ENCODE measurements at places on chromosomes 6 and 20.

DNA sequence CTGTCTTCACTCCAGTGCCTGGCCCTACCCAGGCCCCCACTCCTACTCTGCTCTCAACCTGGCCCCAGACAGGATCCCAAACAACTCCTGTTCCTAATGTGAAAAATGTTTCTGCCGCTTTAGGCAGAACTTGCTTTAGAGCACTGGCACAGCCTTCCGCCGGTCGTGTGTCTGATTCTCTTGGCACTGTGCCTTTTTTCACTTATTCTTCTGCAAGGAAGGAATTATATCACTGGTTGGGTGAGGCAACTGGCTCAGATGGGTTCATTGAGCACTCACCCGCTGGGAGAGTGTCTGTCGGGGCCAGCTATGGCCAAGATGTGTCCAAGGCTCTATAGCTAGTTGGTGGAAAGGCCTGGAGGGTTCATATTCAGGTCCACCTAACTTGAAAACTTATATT is 33.6 kb upstream of the HLA-A start:
- DNase-seq, result no peak

DNA sequence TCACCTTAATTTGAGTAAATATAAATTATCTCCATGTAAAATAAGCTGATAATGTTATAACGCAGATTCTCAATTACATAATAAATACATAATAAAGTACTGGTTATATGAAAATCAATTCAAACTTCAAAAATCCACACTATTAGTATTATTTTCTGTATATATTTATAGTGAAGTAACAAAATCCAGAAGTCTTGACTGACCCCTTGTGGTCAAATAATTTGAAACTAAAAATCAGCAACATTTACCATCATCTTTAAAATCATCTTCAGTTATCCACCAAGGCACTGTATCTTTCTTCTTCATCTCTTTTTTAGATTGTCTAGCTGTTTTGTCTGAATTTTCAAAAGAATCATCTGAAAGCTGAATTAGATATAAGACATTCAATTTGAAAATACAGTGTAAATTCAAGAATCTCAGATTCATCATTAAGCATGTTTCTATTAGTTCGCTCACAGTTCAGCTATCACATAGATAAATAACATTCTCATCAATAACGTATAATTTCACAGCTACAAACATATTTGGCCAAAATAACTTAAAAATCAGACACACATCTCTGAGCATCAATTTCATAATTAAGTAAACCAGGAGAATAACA is 6.5 kb downstream of the CEP162 start:
- DNase-seq, result no peak

DNA sequence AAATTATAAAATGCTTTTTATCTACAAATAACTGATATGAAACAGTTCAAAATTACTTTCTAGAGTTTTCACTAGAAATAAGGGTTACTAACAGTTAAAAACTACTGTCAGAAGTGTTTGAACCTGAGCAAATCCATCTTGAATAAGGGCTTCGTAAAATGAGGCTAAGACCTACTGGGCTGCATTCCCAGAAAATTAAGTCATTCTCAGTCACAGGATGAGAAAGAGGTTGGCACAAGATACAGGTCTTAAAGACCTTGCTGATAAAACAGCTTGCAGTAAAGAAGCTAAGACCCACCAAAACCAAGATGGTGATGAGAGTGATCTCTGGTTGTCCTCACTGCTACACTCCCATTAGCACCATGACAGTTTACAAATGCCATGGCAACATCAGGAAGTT is 93.7 kb downstream of the PLG start:
- DNase-seq, result no peak

- DNase-seq, result no peak
Observed at GRCh38 chr20:49452011-49452482, 30.4 kb downstream of the KCNB1 start.

DNA sequence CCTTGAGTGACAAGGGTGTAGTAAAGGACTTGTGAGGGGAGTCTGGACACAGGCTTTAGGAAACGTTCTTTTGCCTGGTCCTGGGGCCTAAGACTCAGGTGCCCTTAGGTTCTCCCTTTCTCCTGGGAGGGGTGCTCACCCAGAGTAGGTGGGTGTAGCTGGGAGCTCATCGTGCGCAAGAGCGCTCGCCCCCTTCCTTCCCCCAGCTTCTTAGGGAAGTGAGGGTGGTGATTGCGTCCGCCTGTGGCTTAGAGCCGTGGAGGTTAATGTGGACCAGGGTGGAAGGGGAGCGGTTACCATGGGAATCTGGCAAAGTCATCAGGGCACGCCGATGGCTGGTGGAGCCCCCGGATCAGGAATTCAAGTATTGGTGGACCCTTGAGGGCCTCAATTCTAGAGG is 3.3 kb upstream of the AARS2 start:
- DNase-seq, result no peak

- DNase-seq, result no peak
Observed at GRCh38 chr6:128443553-128443952, 76.8 kb downstream of the PTPRK start.

DNA sequence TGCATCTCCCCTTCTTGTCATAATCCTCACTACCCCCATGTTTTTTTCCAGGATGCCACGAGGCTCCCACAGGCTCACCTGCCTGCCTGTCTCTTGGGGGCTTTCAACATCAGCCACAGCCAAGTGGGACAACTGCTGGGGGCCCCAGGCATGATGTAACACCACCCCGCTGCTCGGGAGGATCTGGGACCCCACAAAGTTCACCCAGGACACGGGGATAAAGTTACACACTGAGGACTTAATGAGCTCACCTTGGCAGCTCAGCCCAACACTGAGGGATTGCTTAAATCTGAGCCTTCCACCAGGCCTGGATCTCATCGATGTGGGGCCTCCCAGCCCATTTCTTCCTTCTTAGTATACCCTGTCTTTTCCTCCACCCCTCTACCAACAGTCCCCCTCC is 56.4 kb upstream of the NNAT start:
- DNase-seq, result no peak

GRCh38 chr6:16306334-16306733 is 67.9 kb downstream of the GMPR start:
- DNase-seq, result no peak

DNA sequence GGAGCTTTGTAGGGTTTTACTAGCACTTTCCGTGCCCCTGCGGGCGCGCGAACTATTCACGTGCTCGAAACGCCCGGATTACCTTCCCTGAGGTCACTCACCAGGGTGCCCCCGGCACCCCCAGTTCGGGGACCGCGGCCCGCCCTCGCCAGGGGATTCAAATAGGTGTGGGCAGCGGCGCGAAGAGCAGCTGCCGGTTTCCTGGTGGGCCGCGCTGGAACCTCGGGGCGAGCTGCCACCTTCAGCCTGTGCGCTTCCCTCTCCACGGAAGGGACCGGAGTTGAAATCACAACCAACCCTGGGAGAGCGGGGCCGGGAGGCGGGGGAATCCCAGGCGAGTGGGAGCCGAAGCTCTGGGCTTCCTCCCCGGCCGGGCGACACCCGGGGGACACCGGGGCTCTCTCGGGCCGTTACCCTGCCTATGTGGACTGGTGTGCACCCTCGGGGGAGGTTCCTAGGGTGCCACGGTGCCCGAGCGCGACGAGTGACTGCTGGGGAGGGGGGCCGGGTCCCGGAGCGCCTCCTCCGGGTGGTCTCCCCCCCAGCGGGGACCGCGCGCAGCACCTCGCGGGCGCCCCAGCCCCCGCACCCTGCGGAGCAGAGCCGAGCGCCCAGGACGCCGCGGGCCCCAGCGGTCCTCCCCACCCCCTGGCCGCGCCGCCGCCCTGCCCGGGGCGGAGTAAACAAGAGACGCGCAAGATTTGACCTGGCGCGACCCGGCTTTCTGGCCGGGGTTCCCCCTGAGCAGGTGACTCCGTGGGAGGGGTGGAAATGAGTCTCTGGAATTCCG is 2.1 kb upstream of the HIVEP2 start:
- DNase-seq, result peak; percentile 50

DNA sequence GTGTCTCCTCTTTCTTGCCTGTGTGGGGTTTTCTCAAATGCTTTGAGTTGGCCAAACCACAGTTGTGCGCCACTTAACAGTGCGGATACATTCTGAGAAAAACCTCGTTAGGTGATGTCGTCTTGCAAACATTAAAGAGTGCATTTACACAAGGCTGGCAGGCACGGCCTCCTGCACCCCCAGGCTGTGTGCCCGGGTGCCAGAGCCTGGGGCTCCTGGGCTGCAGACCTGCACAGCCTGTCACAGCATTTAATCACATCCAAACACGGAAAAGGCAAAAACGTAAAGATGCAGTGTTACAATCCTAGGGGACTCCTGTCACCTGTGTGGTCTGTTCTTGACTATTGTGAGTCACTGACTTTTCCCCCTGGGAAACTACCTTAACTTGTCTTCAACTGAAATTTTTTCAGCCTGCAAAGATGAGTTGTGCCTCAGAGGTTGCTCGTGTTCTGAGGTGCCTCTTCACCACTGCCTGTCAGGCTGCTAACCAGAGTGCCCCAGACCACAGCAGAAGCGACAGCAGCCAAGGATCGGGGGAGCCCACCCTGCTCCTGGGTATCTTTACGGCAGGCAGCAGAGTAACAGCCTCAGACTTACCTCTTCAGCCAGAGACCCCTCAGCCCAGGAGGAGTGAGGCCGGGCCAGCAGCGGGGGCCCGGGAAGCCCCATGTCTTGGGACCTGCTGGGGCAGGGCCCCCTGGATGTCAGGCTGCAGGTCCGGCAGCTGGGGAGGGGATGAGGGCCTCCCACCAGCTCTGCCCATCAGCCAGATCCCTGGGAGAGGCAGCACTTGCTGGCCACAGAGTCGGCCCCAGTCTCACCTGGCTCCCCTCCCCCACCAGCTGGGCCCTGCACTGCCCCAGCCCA is 683 bp upstream of the C20orf204 start:
- DNase-seq, result no peak

All from GM12891 (cell line).